ENCODE measurements at places on chromosomes 11 and 22.

- no peak for DNase-seq
Observed at GRCh38 chr11:92304271-92304670, 79.7 kb downstream of the FAT3 start.

DNA sequence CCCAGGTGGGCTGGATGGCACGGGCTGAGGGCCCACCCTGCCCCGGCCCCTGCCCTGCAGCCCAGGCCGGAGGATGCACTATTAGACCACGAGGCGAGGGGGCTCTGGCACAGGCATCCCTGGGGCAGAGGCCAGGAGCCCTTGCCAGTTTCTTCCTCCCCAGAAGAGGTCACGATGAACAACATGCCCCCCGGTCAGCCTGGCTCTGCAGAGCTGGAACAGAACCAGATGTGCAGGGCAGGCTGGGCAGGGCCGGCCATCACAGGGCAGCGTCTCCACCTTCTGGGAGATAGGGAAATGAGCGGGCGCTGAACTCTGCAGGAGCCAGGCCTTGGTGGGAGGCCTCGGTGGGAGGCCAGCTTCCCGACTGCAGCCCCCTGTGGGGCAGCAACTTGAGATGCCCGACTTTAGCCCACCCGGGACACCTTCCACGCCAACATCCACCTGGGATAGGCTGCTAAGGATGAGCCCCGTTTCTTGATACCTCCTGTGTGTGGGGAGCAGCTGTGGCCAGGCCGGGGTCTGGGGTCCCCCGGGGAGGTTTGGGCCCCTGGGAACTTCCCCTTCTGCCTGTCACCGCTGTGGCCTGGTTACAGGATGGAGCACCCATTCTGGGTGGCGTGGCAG, 21.8 kb upstream of the GNB1L start:
- no peak for DNase-seq

GRCh38 chr11:106821291-106821690, 197.0 kb downstream of the GUCY1A2 start:
- DNase-seq = no peak

GRCh38 chr11:83713708-83714107, 427.5 kb upstream of the CCDC90B start:
- DNase-seq = no peak

DNA sequence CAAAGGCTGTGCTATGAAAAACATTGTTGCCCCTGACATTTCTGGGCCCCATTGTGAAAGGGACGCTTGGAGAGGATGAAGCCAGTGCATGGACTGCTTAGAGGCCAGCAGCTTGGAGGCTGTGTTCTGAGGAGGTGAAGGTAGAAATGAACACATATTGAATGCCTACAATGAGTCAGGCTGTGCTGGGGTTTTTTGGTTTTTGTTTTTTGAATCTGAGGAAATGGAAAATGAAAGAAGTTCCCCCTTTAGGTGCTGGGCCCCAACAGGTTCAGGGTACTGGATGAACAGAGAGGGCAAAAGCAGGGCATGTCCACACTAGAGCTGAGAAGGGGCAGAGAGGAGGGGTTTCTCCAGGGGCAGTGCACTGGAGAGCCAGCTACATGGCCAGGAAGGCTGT, 166.1 kb upstream of the API5 start:
- no peak for DNase-seq

GRCh38 chr11:68480193-68480592, 19.6 kb downstream of the PPP6R3 start:
- DNase-seq = no peak

- peak; percentile 61 for DNase-seq
Observed at GRCh38 chr11:78798663-78799062, 224.0 kb upstream of the NARS2 start.

DNA sequence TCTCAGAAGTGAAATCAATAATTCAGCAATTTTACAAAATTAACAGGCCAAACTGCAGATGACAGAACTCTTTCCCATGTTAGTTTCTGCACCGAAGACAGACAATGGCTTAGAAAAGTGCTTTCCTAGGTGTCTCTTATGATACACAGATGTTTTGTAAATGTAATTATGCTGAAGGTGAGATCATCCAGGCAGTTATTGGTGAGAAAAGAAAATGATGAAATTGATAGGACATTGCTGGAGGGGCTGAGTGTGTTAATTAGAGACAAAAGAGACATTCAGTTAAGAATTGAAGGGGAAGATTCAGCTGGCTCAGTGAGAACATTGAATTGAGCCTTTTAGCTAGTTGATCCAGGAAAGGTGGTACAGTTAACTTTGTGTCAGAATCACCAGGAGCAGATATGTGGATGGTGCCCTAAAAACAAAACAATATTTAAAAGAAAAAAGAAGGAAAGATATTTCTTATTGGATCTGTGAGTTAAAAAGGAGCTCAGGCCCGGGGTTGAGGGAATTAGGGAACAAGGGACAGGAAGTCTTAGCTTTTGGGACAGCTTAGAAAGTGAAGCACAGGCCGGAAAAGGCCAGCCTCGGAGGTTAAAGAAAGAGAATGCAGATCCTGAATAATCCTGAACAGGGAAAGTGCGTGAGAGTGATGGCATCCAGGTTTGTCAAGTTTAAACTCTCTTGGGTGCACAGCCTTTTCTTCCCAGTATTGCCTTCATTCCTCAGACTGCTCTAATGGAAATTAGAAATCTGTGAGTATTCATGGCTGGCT, 16.9 kb downstream of the ARHGAP42 start:
- DNase-seq = no peak

- DNase-seq = no peak
Observed at GRCh38 chr22:21590809-21591641, 23.5 kb downstream of the UBE2L3 start.

DNA sequence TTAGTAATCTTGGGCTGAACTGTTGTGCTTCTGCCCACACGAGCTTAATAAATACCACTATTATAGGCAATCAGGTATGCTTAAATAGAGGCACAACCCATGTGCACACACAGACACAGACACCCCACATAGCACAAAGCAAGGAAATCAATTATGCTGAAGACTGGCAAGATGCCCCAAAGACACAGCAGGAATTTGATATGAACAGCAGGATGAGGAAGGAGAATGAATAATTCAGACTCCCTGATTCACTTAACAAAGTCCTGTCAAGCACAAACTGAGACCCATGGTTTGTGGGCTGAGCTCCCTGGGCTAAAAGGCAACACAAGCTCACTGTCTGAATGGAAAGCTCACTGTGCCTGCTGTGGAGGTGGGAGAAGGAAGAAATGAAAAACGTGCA, 42.5 kb downstream of the RBFOX2 start:
- DNase-seq = peak; percentile 85

DNA sequence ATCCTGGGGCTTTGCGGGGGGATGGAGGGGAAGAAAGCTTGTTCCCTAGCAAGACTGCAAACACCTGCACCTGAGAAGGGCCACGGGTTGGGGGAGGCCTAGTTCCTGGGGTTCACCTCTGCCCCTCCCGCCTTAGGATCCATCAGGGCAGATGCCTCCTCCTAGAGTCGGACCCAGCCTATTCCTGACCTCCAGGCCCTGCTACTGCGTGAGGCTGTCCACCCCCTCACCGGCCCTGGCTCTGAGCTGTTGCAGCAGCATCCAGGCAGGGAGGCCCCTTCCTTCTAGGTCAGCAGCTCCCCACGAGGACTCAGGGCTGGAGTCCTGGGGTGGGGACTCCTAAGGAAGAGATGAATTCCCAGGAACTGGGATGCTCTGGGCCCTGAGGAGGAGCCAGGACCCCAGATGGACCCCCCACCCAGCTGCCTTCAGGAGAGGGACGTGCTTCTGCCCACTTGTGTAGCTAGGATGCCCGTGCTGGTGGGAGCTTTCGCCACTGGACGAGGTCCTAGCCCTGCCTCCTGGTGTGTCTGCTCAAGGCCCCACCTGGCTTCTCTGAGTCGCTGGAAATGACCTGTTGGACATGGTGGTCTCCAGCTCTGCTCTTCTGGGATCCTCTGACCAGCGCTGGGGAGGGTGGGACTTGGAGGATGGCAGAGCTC, 10.3 kb downstream of the MRGPRF start:
- DNase-seq = no peak

- no peak for DNase-seq
Observed at GRCh38 chr11:6437993-6438392, 2.8 kb downstream of the HPX start.

- no peak for DNase-seq
Observed at GRCh38 chr11:4090258-4090657, 4.3 kb upstream of the RRM1 start.

DNA sequence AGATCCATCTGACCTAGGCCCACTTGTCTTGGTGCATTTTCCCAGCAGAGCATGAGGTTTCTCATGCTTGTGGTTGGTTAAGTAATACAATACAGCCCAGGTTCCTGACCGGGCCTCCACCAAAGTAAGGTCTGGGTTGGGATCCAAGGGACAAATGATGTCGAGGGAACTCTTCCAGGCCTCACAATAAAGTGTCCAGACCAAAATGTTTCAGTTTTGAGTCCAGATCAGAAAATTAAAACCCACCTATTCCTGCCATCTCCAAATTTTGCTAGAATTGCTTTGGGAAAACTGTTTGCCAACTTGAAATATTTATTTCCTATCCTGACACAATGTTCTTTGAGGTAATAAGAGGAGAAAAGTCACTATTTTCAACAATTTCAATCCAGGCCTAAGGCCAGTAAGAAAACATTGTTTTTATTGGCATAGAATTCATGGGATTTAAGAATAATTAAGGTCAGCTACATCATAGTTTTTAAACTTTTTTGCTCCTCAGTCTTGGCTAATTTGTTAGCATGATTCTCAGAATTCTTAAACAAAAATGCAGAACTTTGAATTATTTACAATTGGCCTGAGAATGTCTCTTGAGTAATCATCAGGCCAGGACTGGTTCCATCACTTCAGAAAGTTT, 51.4 kb downstream of the ME3 start:
- DNase-seq = peak; percentile 79

Measured in fibroblast of upper back skin (primary cell).